NK-92 treated with Interleukin-12 subunit alpha and Interleukin-12 subunit beta, amount 100 ng/mL, for 24 hours (cell line): ENCODE measurements at places on chromosomes 6 and 20.

- DNase-seq = no peak
Measured at GRCh38 chr6:124495665-124496190, 466.5 kb upstream of the RNF217 start.

- no peak for DNase-seq
Measured at GRCh38 chr20:40754339-40754943, 65.4 kb upstream of the MAFB start.

- no peak for DNase-seq
Measured at GRCh38 chr6:13262302-13263230, 65.8 kb downstream of the TBC1D7 start.

DNA sequence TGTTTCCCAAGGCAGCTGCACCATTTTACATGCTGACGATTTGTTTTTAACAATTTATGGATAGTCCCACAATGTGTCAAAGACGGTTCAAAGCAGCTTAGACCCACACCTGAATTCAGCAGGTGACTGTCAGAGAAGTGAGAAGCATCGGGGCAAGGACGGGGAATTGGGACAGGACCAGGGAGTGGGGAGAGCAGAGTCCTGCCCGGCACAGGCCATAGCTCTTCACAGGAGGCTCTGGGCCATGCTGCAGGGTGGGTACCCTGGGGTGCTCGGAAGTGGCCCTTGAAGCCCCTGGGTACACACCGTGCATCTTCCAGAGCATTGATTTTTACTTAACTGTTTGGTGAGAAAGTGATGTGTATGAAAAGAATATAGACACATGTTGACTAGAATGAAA is 33.2 kb upstream of the PHACTR3 start:
- DNase-seq = no peak

GRCh38 chr6:139395891-139396301 is 21.4 kb upstream of the CITED2 start:
- no peak for DNase-seq

DNA sequence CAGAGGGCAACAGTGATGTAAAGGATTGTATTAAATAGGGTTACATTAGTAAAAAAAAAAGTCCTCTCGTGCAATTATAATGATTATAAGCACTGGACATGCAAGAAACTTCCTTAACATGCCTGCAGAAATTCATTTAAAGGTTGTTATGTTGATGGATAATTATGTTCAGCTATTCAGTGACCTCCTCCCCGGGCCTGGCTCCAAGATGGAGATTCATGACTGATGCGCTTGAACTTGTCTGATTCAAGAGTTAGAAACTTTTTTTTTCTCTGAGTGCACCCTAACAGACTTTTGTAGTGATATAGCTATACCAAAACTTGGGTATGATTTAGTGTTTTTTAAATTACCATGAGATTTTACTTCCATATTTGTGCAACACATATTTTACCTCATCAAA is 1170.0 kb upstream of the CITED2 start:
- DNase-seq = no peak

GRCh38 chr6:90118069-90118468 is 178.6 kb downstream of the BACH2 start:
- DNase-seq = no peak

DNA sequence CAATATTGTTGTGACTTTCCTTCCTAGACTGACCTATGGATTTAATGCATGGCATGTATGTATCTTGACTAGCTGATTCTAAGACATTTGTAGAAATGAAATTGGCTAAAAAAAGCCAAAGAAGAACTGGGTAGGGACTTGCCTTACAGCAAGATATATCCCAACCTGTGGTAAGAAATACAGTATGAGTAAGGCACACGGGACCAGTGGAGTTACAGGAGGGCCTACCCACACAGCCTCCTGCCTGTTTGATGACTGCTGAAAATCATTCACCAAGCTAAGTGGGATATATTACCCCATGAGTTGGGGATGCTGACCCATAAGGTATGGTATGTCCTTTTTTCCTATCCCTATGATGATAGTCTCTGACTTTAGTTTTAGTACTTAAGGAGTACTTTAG is 112.2 kb downstream of the INSM1 start:
- DNase-seq = no peak

DNA sequence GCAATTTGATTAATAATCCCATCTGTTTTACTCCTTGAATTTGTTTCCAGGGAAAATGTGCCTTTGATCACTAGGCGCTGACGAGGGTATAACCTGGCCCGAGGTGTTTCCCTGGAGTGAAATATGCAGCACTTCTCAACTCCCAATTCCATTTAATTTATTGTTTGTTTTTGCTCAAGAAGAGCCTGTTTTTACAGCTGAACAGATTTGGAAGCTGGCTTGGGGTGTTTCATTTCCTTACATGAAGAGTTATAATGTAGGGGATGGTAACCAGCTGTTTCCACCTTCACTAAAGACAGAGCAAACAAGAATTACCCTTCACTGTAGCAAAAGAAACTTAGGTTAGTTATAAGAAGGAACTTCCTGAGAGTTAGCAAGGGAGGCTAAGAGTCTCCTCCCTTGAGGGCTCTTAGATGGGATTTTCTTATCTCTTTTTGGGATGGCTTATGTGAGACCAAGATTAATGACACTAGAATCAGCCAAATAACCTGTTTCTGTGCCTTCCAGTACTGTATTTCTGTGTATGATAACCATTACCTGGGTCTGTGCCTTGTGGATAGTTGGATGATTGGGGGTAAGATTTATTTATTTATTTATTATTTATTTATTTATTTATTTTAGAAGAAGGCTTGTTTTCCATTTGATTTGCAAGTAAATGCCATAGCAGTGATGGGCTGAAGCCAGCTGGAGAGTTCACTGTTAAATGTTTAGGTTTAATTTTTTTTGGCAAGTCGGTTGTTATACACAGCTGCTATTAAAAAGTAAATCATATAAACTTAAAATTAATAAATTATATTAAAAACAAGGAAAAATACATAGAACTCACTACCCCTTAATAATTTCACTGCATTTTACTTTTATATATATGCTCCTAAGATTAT is 162.2 kb upstream of the BMP2 start:
- no peak for DNase-seq

GRCh38 chr6:140572129-140572528 is 1197.7 kb upstream of the CITED2 start:
- DNase-seq = no peak

GRCh38 chr6:170462366-170463020 is 90.6 kb downstream of the PSMB1 start:
- no peak for DNase-seq

DNA sequence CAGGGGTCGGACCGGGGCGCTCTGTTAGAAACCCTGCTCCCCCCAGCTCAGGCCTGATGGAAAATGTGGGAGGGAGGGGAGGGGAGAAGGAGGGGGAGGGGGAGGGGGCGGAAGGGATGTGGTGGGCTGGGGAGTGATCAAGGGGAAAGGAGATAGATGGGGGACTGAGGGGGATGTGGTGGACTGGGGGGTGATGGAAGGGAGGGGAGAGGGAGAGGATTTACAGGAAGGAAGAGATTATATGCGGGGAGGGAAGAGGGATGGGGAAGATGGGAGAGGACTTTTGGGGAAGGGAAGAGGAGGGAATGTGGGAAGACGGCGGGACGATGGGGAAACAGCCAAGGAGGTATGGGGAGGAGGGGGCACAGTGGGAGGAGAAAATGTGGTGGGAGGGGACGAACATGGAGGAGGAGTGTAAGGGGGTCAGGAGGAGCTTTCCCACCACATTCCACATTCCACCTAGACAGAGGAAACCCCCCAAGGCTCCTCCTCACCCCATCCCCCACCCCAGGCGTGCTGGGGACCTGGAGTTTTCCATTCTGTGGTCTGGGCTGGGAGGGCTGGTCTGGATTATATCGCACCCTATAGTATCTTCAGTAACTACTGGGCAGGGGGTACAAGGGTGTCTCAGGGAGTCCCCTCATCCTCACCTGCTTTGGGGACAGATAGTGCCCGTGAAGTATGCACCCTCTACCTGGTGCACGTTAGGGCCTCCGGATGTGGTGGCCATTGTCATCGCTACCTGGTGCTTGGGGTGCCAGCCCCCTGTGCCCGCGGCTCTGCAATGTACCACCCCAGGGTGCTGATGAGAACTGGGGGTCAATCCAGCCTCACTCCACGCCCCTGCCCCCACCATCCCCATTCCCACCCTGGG is 578 bp upstream of the PTGIS start:
- DNase-seq = no peak

- DNase-seq = no peak
Measured at GRCh38 chr6:160132776-160133338, 11.2 kb downstream of the SLC22A1 start.

GRCh38 chr6:25960734-25961133 is 1.9 kb upstream of the TRIM38 start:
- no peak for DNase-seq

GRCh38 chr6:2940010-2940850 is 31.1 kb downstream of the SERPINB6 start:
- no peak for DNase-seq

- no peak for DNase-seq
Measured at GRCh38 chr20:44033344-44033743, 118.7 kb downstream of the TOX2 start.

DNA sequence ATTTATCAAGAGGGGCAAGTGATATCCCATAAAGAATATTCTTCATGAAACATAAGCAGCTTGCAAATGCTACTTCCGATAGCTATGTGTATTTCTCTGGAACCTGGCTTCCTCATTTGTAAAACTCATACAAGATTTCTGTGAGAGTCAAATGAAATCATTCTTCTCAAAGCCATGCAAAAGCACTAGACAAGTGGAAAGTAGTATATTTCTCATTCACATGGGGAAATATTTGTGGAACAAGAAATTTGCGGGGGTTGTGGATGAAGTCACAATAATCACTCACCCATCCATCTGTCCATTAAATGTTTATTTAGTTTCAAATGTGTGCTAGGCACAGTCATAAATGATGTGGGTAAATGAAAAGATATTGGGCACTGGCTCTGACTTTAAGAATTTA is 150.5 kb downstream of the IPCEF1 start:
- no peak for DNase-seq

- no peak for DNase-seq
Measured at GRCh38 chr6:87333033-87333432, 4.0 kb upstream of the GJB7 start.

GRCh38 chr6:56424542-56425083 is 177.2 kb upstream of the COL21A1 start:
- DNase-seq = no peak

- DNase-seq = no peak
Measured at GRCh38 chr20:38073307-38074071, 39.9 kb downstream of the RPRD1B start.

GRCh38 chr6:70520575-70520974 is 46.2 kb upstream of the SDHAF4 start:
- DNase-seq = no peak

- no peak for DNase-seq
Measured at GRCh38 chr20:20864351-20865096, 152.1 kb upstream of the RALGAPA2 start.

- peak; percentile 25 for DNase-seq
Measured at GRCh38 chr6:150001295-150002008, 23.9 kb downstream of the RAET1L start.

DNA sequence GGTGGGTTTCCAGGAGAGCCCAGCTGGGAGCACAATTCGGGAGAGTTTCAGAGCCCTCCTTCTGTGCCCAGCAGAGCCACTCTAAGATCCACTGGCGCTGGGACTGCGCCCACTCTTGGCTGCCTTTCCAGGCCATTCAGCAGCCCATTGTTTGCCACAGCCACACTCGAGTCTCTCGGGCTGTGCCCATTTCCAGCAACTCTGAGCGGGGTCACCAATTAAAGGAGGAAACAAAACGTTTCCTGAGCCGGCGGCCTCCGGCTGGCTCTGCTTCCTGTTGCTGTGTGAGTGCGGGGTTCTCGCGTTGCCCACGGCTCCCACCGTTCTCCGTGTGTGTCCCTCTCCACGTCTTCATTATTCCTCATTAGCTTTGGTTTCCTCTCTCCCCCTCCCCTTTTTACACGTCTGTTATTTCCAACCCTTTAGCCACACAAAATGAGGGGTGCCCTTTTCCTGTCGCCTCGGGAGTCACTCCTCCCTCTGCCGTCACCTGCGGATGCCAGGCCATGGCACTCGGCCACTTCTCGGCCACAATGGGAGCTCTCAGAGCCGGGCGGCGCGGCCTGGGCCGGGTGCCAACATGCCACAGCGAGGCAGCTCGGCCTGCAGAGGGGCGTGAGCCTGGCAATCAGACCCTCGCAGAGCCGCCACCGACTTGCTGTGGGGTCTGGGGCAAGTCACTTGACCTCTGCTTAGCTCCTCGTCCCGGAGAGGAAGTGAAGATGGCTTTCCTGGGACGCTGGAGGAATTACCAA is 94.3 kb upstream of the NKX2-2 start:
- no peak for DNase-seq

DNA sequence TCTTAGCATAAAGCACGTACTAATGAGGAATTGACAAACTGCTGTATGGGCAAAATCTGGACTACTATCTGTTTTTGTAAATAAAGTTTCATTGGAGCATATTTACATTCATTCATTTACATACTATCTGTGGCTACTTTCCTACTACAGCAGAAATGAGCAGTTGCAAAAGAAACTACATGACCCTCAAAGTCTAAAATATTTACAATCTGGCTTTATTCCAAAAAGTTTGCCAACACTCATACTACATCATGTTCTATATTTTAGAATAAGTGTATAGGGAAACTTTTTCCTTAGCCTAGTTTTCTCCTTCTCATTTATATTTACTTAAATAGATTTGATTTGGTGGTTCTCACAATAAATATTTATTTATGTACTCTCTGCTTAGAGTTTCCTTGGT is 208.2 kb downstream of the RIMS1 start:
- no peak for DNase-seq

DNA sequence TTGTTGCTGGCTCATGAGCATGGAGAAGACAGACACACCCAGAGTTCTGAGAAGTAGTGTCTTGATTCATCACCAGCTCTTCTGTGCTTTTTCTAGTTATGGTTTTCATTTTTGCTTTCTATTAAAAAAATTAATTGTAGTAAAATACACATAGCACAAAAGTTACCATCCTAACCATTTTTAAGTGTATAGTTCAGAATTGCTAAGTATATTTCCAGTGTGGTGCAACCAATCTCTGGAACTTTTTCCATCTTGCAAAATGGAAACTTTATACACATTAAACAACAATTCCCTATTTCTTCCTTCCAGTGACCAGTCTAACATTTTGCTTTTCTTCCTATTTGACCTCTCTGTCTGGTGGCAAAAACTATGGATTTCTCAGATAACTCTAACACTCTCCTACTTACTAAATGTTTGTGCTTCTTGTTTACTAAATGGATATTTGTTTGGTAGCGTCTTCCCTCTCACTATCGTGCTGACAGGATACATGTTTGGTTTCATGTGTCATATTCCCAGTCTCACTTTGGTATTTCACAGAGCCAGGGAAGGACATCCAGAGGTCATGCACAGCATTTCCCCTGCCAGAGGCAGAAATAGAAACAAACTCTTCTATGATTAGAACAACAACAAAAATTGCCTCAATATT is 40.6 kb downstream of the TXLNB start:
- no peak for DNase-seq

- no peak for DNase-seq
Measured at GRCh38 chr6:130520221-130520620, 154.4 kb downstream of the TMEM200A start.
